ENCODE measurements at places on chromosomes 1 and 21.

DNA sequence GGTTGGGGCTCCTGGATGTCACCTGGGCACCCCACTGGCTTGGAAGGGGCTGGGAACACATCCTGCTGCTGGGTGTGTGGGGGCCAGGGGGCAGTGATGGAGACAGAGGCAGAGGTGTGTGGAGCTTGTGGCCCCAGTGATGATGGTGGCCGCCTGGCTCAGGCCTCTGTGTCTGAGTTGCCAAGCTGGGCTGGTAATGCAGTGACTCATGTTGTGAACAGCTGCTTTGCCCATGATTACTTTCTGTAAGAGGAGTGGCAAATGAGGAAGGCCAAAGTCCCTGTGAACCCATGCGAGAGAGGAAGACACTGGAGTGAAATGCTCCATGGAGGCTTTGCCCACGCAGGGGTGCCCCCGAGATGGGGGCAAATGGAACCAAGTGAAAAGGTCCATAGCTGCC, 86.8 kb downstream of the KCNJ6 start:
- DNase-seq = no peak

- DNase-seq = no peak
Observed at GRCh38 chr1:160951443-160952128, 3.0 kb downstream of the ITLN2 start.

DNA sequence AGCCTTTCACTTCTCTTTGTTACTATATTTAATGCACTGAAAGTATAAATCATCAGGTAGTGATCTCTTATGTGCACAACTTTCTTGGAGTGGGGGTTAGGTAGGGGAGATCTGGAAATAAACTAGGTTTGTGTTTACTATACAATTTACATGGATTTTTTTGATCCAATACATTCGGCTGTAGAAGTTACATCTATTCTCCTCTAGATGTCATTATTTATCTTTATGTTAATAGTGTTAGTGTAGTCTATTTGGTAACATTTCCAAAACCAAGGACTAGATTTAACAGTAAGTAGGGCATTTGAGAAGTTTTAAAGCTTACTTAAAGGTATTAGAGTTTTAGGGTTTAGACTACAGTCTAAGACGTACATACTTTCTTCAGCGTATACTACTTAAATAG, 5.4 kb downstream of the VPS45 start:
- no peak for DNase-seq

DNA sequence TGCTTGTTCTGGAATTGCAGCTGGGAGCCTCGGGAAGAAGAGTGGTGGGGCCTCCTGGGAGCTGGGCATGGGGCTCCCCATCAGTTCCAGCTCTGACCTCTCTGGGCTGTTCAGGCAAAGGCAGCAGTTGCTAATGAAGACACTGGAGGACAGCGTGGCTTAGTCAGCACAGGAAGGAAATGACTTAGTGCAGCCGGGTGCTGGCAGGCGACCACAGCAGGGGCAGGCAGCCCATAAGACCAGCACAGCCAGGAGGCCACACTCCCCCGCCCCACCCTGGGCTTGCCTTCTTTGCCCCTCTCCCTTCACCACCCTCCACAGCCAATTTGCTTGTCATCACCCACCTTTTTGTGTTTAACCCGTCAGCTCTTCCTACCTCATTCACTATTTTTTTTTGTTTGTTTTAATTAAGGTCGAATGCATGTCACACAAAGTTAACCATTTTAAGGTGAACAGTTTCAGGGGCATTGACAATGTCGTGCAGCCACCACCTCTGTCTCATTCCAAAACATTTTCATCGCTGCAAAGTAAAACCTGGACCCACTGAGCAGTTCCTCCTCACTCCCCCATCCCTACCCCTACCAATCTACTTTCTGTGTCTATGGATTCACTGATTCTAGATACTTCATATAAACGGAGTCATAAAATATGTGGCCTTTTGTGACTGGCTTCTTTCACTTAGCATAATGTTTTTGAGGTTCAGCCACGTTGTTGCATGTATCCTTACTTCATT, 10.9 kb downstream of the OLIG2 start:
- no peak for DNase-seq

GRCh38 chr1:244006961-244007360, 44.1 kb upstream of the ZBTB18 start:
- no peak for DNase-seq

GRCh38 chr1:63966016-63966415, 192.2 kb downstream of the ROR1 start:
- DNase-seq = no peak

- no peak for DNase-seq
Observed at GRCh38 chr21:44521301-44521927, 18.6 kb downstream of the KRTAP10-1 start.

DNA sequence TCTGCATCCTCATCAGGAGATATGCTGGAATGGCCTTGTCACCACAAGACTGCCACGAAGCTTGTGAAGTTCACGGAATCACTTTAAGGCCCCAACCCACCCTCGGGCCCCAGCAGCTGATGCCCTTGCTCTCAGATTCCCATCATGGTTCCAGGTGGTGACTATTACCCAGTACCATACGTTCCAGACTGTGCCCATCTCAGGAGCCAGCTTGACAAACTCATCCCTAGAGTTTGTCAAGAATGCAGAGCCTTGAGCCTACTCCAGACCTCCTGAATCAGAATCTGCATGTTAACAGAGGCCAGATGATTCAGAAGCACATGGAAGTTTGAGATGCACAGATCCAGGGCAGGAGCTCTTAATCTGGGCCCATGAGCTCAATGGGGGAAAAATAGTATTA, 53.9 kb upstream of the RBM15 start:
- no peak for DNase-seq

GRCh38 chr21:31255036-31255435, 89.0 kb downstream of the TIAM1 start:
- DNase-seq = no peak

GRCh38 chr1:202123336-202123813, 658 bp downstream of the GPR37L1 start:
- DNase-seq = no peak

DNA sequence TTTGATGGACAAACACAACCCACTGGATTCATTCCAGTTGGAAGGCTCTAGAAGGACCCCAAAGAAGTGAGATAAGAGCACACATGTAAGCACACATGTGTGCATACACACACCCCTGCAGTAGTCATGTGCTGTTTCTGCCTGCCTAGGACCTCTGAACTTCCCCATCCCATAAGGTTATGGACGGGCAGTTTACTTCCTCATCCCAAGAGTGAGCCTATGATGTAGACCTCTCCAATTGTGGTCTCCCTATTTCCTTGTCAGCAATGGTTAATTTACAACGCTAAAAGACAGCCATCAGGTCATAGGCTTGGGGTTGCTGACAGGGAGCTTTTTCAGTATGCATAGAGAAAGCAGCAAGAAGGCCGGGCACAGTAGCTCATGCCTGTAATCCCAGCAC, 15.4 kb upstream of the ADAR start:
- no peak for DNase-seq

- DNase-seq = no peak
Observed at GRCh38 chr1:19361611-19362147, 49.6 kb downstream of the SLC66A1 start.

DNA sequence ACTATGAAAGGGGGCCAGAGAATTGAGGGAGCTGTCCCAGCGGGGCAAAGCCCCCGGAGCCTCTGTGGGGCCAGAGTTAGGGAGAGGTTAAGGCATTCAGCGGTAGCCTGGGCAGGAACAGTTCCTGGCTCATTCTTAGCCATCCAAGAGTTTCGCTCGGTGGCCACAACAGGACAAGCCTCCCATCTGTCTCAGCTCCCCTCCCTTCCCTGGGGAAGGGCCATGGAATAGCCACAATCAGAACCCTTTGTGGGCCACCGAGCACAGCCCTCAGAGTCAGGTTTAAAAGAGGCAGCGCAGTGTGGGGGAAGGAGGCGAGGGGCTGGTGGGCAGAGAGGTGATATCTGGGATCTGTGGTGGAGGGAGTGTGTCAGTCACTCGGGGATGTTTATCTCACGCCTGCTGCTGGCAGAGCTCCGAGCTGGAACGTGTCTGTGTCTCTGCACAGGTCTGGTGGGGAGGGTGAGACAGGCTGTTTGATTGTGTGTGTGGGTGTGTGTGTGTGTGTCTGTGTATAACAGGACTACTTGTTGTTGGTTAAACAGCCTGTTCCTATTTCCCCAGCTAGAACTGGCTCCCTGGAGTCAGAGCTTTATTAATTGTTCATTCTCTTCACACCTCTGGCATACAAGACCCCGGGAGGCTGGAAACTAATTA, 49.6 kb upstream of the GOLT1A start:
- DNase-seq = no peak

DNA sequence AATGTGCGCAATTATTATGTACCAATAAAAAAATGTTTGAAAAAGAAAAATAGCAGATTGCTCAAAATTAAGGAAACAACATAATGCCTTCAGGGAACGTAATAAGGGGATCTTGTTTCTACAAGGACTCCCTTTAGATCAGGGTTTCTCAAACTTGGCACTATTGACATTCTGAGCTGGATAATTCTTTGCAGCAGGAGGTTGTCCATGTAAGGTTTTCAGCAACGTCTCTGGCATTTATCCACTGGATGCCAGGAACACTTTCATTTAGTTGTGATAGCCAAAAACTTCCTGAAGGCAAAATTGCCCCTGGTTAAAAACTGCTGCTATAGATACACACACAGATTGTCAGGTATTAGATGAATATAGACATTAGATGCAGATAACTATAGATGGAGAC, 666.7 kb upstream of the ADAMTS5 start:
- DNase-seq = no peak

GRCh38 chr1:203183828-203184227, 2.7 kb downstream of the CHI3L1 start:
- DNase-seq = no peak

GRCh38 chr1:34364376-34364775, 187.7 kb downstream of the C1orf94 start:
- DNase-seq = no peak

- no peak for DNase-seq
Observed at GRCh38 chr21:41100826-41101550, 67.0 kb upstream of the BACE2 start.

- DNase-seq = no peak
Observed at GRCh38 chr1:10939654-10940450, 72.6 kb upstream of the TARDBP start.

Data from keratinocyte (primary cell).